ENCODE measurements at places on chromosomes 2 and 18.
A peak's percentile ranks its signal among the peaks of the same experiment; 100 is the strongest.

DNA sequence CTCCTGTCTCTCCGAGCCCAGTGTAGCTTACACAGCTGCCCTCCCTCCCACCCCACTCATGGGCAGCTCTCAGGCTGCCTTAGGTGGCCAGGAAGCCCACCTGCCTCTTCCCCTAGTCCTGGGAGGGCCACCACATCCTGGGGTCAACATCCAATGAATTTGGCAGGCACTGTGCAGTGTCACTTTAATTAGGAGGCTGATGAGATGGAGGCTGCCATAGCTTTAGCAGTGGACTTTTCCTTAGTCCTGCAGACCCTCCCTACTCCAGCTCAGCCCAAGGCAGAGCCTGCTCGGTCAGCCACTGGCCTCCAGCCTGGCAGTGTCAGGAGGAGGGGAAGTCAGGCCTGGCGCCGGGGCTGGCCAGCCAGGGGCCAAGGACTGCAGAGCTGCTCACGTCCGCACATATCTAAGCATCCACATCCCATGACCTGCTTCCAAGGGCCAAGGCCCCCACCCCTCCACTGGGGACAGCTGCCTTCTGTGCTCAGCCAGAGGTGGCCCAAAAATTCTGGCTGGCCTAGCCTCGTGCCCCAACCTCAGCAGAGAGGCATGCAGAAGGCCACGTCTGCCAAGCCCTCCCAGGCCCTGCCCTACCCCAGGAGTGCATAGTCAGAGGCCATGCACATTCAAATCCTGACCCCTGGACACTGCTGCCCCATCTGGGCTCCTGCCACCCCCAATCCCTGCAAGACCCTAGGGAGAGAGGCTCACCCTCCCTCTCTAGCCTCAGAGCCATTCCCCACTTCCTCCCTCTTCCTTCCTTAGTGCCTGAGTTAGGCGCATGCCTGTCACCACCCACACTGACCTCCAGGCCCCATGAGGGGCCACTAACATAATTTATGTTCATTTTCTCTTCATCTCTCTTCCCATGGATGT is 33.1 kb downstream of the ADRA2B start:
- DNase-seq, result peak; percentile 2

- DNase-seq, result no peak
Observed at GRCh38 chr2:173298536-173299097, 56.1 kb upstream of the CDCA7 start.

DNA sequence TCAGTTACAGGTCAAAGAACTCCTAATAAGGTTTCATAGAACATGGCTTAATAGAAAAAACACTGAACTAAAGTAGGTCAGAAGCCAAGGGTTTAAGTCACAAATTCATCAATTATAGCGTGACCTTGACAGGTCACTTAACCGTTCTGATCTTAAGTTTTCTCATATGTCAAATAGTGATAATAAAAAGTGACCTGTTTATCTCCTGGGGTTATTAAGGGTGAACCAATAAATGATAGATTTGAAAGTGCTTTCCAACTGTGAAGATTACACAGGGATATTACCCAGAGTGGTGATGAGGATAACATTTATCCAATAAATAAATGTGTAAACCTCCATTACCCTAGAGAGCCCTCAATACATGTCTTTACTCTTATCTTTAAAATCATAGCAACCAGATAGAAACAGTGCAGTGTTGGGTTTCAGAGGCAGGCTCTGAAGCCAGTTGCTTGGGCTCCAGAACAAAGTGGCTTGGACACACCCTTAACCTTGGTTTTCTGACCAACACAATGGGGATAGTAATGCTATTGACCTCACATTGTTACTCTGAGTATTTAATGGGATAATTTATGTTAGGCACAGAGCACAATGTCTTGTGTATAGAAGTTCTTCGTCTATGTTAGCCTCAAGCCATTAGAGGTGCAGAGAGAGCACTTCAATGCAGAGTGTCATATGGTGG is 48.6 kb downstream of the KLHL14 start:
- no peak for DNase-seq

DNA sequence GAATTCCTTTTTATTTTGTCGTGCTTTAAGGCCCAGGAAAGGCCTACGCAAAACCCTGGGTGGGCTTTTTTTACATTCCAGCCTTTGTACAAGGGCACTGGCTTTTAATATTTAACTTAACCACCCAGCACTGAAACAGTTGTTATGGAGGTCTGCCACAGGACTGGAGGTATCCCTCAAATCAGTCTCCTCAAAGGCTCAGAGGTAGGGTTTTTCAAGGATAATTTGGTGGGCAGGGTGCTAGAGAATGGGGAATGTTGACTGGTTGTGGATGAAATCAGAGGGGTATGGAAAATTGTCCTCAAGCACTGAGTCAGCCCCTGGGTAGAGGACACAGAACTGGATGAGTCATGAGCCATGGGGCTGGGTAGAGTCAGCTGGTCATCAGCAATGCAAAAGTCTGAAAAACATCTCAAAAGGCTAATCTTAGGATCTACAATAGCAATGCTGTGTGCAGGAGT is 443.1 kb downstream of the THSD7B start:
- no peak for DNase-seq

GRCh38 chr18:43559507-43559906 is 282.2 kb upstream of the SYT4 start:
- no peak for DNase-seq

DNA sequence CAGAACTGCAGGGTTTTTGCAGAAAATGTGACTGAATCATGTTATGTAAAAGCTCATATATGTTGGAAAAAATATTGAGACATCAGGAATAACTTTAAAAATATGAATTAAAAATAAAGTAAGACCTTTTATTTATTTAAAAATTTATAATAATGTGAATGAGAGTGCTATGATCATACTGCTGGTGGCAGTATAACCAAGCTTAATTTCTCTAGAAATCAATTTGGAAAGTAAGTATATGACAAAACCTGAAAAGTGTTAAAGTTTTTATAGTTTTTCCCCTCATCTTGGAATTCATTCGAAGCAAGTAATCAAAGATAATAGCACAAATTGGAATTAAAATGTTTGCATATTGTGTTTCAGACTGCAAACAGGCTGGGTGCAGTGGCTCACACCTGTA is 7.5 kb downstream of the SLC39A10 start:
- DNase-seq, result no peak

DNA sequence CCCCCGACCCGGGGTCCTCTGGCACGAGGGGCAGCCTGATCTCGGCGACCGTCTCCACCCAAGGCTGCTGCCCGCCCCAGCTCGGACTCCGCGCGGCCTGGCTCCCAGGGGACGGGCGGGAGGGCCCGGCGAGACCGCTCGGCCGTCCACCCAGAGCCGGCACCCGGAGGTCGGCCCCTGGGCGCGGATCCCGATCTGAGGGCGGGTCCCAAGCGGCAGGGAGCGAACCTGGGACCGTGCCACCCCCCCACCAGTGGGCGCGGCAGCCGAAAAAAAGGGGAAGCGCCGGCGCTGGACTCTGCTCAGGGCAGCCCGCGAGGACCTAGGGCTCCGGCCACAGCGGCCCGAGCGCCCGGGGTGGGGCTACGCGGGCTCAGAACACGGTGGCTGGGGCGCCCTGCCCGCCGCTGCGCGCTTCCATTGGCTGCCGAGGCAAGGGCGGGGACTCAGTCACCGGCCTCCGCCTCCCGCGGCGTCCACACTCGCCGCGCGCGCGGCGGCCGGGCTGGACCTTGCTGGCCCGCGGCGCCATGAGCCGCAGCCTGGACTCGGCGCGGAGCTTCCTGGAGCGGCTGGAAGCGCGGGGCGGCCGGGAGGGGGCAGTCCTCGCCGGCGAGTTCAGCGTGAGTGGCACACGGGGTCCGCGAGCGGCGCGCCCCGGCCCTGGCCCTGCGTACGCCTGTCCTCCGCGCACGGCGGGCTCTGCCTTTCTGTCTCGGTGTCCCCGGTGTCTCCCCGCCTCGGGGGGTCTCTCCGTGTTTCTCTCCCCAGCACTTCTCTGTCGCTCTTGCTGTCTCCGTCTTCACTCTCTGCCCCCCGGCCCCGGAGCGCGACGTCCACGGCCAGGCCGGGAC is at the start of gene PTPN18:
TSS of gene PTPN18 (plus strand) at position 479 of the 854 bp plus-strand sequence. CDS start at position 531, 52 bp downstream.
- peak; percentile 59 for DNase-seq

GRCh38 chr2:70181363-70181956 is 9.4 kb downstream of the C2orf42 start:
- DNase-seq, result no peak

- peak; percentile 84 for DNase-seq
Observed at GRCh38 chr2:27683390-27684071, 19.8 kb downstream of the SLC4A1AP start.

DNA sequence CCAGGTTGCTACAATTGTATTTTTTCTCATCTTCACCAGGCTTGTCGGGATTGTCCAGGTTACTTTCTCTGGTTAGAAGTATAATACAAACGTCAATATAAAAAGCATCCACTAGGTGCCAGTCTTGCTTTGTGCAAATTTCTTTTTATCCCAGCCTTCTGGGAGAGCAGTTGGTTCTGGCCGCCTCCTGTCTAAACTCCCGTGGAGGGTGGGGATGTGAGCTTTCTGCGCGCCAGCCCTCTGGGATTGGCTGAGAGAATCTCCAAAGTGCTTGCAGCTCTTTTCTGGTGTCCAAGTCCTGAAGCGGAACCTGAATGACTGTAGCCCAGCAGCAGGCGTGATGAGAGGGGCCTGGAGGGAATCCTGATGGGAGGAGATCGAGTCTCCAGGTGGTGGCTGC is 22.4 kb upstream of the TOGARAM2 start:
- peak; percentile 58 for DNase-seq

GRCh38 chr2:231709981-231710798 is 1.9 kb downstream of the PTMA start:
- DNase-seq, result peak; percentile 76

DNA sequence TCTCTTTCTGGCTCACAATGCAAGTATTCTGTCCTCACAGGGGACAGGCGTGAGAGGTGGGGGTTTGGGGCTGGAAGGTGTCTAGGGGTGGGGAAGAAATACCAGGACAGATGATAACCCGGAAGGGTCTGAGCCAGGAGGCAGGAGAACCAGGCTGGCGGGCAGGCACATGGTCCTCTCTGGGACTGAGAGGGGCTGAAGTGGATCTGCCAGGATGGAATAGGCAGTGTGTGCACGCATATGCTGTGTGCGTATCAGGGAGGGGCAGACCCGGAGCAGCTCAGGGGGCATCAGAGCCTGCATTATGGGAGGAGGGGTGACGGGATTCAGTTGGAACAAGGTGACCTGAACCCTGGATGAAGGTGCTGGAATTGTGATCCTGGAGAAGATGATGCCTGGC is 157.3 kb downstream of the DYSF start:
- peak; percentile 2 for DNase-seq

GRCh38 chr2:196464311-196464710 is 175.2 kb upstream of the CCDC150 start:
- DNase-seq, result no peak

- DNase-seq, result no peak
Observed at GRCh38 chr2:82317012-82317411, 2012.5 kb upstream of the LRRTM1 start.

DNA sequence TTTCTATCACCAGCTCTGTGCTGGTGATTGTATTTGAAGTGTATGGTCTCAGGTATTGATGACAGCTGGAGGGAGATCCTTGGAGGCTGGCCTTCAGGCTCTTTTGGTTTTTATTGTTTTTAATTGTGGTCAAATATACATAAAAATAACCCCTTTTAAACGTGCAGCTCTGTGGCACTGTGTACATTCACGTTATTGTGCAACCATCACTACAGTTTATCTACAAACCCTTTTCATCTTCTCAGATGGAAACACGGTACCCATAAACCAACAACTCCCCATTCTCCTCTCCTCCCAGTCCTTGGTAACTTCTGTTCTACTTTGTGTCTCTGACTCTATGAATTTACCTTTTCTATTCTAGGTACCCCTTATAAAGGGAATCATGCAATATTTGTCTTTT is 79.3 kb upstream of the ATP8B1 start:
- no peak for DNase-seq

GRCh38 chr2:165827921-165828276 is 33.9 kb upstream of the GALNT3 start:
- no peak for DNase-seq

DNA sequence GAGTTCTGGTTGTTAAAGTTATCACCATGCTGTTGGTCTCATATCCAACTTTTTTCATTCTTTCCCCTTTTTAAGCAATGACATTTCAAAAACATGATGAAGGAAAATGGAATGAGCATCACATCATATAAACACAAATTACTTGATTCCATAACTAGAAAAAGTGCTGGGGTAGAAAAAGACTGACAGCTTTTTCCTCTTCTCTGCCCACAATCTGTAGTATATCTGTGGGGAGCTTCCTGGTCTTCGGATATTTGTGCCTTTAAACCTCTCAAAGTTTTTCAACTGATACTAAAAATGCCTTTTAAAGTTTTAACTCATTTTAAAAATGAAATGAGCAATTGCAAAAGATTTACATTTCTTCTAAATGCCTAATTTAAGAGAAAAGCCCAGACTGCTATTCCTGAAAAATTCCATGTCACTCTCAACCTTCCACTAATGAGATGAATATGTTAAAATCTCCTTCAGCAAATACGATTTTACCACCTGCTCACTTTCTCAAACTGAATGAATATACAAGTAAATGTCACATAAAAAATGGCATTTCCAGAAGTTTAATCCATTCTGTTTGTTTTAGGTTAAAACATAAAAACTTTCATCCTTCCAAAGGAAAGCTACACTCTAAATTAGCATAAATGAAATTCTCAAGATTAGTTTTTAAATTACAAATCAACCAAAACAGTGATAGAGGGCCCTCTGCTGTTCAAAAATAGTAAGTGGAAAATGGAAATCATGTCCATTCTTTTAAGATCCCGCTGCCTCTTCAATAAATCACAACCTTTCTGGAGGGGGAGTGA is 2.1 kb downstream of the DNAH7 start:
- DNase-seq, result no peak

- DNase-seq, result no peak
Observed at GRCh38 chr18:70520867-70521266, 232.0 kb downstream of the SOCS6 start.

DNA sequence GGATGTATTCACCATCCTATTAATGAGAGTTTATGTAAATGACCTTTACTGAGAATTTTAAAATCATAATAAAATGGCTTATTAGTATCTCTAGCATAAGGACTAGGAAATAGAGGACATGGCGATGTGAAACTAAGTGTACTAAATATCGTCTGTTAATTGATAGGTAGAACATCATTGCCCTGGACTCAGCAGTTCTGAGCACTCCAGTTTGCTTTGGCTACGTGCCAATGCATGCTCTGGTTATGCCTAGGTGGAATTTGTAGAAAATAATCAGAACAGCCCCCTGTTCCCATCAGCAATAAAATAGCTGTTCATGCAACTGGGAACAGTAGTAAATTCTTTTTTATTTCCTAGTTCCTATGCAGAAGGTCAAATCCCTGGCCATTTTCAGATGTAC is 247.8 kb downstream of the DOK6 start:
- no peak for DNase-seq

DNA sequence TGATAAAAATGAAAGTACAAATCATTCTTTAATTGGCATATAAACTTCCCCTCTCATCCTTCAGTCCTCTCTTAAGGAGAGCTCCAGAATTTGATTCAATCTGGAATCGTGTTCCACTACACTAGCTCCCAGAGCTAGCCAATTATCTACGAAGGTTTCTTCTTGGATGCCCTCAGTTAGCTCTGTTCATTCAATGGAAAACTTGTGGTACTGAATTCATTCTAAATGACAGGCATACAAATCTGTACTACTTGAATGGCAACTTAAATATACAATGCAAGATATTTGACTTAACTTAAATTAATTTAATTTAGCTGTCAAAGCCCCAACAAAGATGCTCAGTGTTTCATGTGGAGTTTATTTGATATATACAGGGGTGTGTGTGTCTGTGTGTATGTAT is 1474.2 kb upstream of the CELF4 start:
- DNase-seq, result no peak

GRCh38 chr2:223414646-223415045 is 187.5 kb downstream of the SCG2 start:
- DNase-seq, result no peak
